ENCODE measurements at places on chromosomes 6 and 20.

DNA sequence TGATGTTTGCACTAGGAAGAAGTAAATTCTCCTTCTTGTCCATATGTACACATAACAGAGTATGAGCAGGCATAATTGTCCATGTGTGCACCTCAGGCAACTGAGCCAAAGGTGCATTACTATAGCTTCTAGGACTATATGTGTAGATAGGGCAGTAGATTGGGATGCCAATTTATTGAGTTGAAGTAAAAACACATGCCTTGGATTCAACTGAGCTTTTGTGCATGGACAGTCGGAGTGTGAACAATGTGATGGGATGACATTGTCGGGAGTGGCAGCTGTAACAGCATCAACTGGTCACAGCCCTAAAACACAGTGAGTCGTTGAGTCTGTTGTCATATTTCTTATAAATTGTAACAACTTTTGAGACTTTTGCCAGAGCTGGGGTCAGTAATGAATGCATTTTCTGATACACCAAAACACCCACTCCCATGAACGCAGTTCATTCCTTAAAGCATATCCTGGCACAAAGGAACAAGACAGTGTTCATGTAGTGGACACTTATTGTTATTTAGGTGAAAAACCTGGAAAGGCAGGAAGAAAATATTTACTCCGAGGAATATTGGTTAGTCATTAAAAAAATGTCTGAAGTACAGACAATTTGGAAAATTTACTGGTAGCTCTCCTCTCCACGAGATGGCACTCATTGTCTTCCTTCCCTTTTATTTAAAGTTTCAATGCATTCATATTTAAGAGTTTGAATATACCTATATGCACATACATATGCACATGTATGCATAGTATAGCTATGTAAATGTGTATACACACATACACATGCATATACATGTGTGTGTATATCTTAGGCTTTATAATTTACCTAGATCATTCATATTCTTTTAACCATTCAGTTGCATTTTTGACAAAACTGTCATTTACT lies 302.0 kb upstream of the STXBP5 start:
- DNase-seq, result no peak

- DNase-seq, result no peak
Observed at GRCh38 chr6:39225946-39226437, 3.3 kb downstream of the KCNK5 start.

DNA sequence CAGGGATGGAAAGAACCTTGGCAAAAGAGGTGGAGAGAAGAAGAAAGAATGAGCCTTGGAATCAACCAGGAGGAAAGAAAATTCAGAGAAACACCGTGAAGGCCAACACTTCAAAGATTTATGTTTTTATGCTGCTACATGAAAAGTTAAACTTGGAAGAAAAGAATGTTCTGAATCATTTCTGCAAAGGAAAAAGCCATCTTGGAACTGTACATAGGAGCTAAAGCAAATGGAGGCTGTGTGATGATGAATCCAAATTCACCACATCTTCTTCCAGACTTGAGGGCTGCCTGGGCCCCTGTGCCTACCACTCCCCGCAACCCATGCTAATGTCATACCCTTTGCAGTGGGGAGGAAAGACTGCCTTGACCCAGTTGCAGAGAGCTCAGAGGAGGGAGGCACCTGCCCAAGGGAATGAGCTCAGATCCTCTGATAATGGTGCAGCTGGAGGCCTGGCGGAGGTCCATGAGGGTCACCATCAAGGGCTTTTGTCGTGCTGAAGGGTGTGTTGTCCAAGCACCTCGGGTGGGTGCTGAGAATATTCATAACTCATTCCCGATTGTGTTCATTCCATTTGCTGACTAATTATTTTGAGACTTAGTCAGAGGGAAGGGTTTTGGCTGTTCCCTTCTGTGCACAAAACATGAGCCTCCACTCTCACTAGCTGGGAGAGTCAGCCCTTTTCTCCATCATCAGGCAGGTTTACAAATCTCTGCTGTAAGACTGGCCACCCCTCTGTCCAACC lies 245.8 kb upstream of the JAG1 start:
- DNase-seq, result peak; percentile 88

GRCh38 chr20:42183147-42183546 lies 565.0 kb upstream of the CHD6 start:
- DNase-seq, result no peak

GRCh38 chr6:52595000-52595795 lies 18.3 kb upstream of the TRAM2 start:
- peak; percentile 89 for DNase-seq

DNA sequence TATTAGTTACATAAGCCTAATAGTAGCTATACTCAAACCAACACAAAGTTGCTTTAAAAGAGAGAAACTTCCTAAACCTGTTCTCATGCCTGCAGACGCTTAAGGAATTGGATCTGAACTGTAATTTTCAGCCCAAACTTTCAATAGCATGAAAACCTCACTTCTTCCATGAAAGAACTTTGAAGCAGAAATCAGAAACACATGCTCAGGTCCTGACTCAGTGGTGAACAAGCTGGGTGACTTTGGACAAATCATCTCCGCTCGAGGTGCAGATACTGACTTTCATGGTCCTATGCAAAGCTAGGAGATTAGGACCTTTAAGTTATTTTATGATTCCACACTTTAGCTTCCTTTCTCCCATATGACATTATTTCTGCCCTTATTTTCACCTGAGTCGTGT lies 36.5 kb downstream of the NOX3 start:
- peak; percentile 31 for DNase-seq

DNA sequence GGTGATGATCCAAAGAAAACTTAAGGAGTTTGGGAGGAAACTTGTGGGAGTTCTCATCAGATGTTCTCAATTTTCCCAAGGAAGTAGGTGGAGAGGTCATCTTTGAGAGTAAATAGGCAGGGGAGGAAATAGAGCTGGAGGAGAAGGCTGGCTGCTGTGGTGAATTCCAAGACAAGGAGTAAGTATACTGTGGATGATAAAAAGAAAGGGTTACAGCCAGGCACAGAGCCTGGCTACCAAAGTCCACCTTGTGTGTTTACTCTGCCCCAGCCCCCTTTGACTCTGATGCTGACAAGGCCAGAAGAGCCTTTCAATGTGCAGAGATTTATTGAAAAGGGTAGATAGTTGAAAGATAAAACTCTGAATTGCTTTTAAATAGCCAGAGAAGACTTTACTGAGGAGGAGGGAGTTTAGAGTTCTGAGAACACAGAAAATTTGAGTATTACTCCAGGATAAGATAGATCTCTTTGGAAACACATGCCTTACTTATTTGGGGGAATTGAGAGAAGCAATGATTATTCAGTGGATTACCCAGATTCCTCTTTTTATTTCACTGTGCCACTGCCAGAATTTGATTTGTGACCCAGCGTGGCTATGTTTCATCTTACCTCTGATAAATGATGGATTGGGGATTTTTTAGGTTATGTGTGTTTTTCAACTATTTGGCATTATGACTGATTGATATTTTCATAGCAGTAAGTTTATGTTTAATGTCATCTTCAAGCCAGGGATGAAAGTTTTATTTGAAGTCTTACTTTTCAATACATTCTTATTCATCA lies 182.6 kb upstream of the JAG1 start:
- no peak for DNase-seq

GRCh38 chr6:4327841-4328240 lies 192.5 kb upstream of the ECI2 start:
- DNase-seq, result no peak

DNA sequence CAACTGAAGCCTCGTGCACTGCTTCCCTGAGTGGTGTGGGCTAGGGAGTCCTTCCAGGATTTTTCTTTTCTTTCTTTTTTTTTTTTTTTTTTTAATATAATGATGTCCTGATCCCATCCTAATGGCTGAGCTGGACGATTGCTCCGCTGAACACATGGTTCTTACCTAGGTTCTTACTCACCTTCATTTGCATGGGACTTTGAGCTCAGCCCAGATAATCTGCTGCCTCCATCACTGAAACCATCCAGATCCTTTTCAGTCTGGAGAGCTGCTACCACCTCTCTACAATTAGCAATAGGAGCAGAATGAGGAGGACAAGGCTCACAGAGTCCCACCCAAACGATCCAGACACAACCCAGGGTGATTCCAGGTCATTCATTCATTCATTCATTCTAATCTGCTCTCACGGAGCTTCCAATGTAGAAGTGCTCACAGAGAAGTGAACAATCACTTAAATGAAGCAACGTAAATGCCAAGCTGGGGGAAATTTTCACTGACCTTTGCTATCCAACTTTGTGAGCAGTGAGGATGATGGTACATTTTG lies 246.3 kb upstream of the RREB1 start:
- no peak for DNase-seq

DNA sequence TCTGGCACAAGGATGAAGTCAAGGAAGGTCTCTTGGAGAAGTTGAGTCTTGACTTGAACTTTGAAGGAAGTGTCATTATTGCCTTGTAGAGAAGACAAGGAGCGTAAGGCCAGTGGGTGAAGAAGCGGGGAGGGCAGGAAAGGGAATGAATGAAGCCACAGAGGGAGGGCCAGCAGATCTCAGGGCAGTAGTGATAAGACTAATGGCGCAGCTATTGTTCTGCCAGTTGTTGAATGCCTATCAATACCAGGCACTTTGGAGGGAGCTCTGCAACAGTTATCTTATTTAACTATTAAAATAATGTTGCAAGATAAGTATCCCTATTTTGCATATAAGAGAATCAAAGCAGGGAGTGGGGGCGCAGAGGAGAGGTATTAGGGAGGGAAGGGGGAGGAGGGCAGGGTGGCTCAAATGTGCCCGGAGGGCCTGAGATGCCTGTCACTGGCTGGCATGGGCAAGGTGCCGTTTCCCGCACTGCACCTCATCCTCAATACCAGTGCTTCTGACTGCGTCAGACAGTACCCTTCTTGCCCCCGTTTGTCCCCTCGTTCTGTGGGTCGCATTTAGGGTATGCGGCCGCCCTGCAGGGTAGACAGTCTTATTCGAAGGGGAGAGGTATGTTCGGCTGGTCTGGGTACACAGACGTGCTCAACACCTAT lies 109.8 kb downstream of the ZDHHC14 start:
- DNase-seq, result no peak

GRCh38 chr6:123402052-123402451 lies 234.7 kb downstream of the TRDN start:
- DNase-seq, result no peak

DNA sequence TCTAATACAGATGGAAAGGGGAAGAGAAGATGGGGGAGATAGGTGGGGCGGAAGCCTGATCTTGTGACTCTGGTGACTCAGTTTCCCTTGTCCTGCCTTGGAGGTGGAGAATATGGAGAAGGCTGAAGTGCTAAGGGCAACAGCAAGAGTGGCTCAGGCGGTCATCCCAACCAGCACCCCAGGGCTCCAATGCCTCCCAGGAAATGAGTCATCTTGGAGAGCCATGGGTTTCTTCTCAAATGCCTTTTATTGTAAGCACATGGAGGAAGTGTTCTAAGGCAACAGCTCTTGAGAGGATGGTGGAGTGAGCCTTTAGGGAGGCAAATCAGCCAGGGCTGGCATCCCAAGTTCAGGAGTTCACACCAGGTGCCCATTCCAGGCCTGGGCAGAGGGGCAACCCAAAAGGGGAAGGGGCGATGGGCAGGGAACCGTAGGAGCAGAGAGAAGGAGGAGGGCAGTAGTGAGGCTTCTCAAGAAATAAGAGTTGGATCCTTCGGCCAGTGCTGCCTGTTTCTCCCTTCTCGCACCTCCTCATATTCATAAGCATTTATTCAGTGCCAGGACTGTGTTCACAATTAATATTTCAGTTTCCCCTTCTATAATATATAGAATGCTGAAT lies 13.2 kb upstream of the AHCY start:
- DNase-seq, result peak; percentile 29

- no peak for DNase-seq
Observed at GRCh38 chr6:170228946-170229310, 62.0 kb downstream of the DLL1 start.

- DNase-seq, result no peak
Observed at GRCh38 chr6:63882208-63882607, 246.6 kb downstream of the PHF3 start.

DNA sequence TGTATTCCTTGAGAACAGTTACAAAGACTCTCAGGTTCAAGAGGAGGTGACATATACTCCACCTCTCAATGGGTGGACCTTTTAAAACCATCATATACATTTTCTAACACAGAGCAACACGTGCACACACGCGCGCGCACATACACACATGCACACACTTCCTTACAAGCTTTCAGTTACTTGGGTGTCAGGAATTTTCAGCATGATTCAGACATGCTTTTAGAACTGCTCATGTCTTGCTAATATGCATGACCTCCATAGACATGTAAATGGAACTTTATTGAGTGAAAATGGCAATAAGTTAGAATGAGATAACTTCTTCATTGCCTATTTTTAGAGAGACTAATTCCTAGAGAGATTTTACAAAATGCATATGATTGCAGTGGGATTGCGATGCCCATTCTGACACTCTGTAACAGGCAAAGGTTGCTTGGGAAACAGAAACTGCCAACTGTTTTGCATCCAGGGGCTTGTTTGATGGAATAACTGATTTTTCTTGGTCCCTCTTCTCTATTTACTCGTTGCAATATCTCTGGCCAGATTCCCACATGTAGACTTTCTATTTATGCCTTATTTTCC lies 531.4 kb upstream of the RNF217 start:
- peak; percentile 25 for DNase-seq

- no peak for DNase-seq
Observed at GRCh38 chr6:99252421-99252820, 97.1 kb downstream of the FAXC start.

DNA sequence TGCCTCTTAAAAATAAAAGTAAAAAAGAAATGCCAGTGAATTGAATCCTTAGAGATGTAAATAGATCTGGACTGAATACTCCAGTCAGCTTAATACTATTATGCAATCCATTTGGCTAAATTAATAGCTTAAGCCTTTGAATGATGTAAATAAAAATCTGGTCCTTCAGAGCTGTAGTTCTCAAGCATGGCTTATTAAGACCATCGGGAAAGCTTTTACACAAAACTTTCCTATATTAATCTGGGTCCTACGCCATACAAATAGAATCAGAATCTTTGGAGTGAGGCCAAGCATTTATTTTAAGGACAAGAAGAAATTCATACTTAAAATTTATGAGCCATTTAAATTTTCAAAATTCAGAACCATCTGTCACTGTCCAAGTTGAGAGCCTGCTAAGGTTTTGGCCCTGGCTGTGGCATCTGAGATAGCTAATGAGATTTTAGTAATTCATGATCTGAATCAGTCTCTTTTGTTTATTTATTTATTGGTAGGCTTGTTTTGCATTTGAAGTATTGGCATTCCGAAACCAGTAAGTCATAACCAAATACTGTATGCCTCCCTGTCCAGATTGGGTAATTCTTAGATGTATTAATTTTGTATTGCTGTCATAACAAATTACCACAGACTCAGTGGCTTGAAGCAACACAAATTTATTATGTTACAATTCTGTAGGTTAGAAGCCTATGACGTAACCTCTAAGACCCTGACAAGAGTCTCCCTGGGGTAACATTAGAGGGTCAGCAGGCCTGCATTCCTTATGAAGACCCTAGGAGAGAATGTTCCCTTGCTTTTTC lies 228.1 kb upstream of the RAB32 start:
- peak; percentile 9 for DNase-seq

DNA sequence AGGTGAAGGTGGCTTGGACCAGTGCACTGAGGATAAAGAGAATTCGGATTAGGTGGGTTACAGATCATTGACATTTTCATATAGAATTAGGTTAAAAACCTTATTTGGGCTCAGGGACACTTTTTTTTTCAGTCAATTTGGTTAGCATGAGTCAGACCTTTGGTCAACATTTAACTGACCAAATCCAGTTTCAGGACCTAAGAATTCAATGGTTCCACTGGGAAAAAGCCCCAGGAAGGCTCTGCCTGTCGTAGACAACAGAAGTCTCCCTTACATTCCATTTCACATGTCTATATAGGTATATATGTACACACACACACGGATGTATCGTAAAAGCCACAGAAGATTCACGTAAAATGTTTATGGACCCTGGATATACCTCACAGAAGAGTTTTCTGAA lies 184.2 kb upstream of the RREB1 start:
- DNase-seq, result no peak

- DNase-seq, result peak; percentile 21
Observed at GRCh38 chr20:58597249-58597891, 53.7 kb upstream of the STX16 start.

All from astrocyte (in vitro differentiated cells and primary cell).